Muscle of leg (tissue), 16 donors: ENCODE measurements at places on chromosomes 1 and 21.

DNA sequence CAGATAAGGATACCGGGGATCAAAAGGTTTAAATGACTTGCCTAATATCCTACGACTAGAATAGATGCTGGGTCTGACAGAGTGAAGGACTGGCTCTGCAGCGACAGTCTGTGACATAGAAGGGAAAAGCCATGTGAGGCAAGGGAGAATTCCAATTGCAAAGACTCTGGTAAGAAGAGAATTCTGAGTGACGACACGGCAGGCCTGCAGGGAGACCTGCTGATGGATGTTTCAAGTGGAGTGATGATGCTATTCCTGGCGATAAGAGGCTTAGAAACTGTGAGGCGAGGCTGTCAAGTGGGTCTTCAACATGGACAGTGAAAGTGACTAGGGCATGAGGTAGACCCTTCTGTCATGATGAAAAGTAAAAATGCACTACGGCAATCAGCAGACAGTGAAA lies 176.6 kb upstream of the PBX1 start:
- no peak for DNase-seq

- DNase-seq = no peak
Observed at GRCh38 chr1:182599339-182599738, 4.8 kb downstream of the RGS16 start.

- DNase-seq = peak; percentile 98
Observed at GRCh38 chr1:184621260-184621659, 133.4 kb downstream of the EDEM3 start.

- DNase-seq = no peak
Observed at GRCh38 chr1:167927046-167927754, 9.3 kb upstream of the DCAF6 start.

DNA sequence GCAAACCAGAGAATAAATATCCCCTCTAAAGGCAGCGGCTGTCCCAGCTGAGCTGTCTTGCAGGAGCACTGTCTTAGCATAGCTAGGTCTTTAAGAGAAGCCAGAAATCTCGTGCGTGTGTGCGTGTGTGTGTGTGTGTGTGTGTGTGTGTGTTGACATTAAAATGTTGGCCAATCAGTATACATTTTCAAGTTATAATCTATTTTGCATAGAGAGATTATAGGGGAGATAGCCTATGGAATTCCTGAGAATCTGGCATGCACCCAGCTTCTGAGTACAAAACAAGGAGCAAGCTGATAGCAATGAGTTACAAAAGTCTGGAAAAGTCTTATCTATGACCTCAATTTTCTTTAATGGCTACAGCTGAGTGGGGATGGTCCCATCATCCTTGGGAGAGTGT lies 17.7 kb downstream of the METTL13 start:
- peak; percentile 43 for DNase-seq

DNA sequence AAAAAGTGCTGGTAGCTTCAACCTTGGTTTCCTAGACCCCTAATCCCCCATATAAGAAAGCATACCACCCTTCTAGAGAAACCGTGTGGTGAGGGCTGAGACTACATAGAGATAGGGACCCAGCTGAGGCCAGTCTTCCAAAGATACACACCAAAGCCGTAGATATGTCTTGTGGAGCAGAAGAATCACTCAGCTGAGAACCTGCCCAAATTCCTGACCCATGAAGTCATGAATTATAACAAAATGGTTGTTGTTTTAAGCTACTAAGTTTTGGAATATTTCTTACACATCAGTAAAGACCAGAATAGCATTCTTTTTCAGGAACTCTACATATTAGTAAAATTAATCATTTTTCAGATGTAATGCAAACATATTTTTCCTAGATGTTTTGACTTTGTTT lies 3.3 kb upstream of the SNRPE start:
- peak; percentile 37 for DNase-seq

GRCh38 chr1:98386675-98387440 lies 274.7 kb upstream of the SNX7 start:
- no peak for DNase-seq

DNA sequence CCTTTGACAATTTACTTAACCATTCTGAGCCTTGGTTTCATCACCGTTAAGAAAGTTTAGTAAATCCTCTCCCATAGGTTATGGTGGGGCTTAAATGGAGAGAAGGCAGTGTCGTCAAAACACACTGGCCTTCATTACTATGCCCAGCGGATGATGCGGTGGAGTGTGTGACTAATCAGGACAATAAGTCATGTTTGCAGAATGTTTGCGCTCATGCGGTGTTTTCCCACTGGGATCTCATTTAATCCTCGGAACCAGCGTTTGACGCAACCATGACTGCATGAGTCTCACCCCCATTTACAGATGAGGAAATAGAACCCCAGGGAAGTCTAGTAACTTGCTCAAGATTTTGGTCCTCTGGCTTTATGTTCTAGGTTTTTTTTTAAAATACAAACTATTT lies 17.5 kb downstream of the SLC26A9 start:
- no peak for DNase-seq

- peak; percentile 85 for DNase-seq
Observed at GRCh38 chr1:111481387-111482221, 7.8 kb downstream of the C1orf162 start.

DNA sequence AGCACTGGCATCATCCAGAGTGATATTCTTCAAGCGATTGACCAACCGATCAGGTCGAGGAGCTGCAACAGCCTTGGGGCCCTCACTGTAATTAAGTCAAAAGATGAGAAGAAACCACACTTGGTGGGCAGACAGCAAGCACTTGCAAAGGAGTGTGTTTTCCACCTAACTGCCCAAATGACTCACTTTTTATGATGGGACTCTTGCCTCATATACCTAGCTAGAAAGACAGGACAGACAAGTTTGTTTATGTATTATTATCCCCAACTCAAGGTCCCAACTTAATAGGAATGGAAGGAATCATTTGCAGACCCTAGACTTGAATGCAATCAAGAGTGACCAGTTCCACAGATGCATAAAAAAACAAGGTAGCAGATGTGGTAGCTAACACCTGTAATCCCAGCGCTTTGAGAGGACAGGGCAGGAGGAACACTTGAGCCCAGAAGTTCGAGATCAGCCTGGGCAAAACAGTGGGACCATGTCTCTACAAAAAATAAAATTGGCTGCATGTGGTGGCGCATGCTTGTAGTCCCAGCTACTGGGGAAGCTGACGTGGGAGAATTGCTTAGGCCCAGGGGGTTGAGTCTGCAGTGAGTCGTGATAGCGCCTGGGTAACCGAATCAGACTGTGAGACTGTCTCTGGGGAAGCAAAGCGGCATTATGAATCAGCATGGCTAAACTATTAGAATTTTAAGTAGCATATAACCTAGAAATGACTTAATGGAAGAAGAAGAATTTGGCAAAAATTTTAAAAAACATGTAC lies 2.3 kb upstream of the NRAS start:
- DNase-seq = no peak

DNA sequence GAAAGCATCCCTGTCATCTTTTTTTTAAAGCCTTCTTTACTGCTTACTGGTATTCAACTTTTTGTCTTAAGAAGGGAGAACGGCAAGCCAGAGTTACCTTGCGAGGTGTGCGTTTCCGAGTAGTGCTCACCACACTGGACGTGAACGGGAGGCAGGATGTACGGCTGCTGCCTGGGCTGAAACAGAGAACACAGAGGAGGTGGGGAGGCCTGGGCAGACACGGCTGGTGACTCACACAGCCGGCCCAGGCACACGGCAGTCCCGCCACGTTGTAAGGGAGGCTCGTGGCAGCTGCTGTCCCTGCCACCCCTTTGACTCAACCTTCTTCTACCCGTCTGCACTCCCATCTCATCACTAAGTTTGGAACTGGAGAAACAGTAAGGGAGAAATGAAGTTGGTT lies 105.8 kb downstream of the SMYD2 start:
- DNase-seq = no peak

GRCh38 chr1:59526240-59526639 lies 229.3 kb downstream of the FGGY start:
- no peak for DNase-seq

- peak; percentile 68 for DNase-seq
Observed at GRCh38 chr1:47710329-47711071, 272.7 kb downstream of the FOXD2 start.

DNA sequence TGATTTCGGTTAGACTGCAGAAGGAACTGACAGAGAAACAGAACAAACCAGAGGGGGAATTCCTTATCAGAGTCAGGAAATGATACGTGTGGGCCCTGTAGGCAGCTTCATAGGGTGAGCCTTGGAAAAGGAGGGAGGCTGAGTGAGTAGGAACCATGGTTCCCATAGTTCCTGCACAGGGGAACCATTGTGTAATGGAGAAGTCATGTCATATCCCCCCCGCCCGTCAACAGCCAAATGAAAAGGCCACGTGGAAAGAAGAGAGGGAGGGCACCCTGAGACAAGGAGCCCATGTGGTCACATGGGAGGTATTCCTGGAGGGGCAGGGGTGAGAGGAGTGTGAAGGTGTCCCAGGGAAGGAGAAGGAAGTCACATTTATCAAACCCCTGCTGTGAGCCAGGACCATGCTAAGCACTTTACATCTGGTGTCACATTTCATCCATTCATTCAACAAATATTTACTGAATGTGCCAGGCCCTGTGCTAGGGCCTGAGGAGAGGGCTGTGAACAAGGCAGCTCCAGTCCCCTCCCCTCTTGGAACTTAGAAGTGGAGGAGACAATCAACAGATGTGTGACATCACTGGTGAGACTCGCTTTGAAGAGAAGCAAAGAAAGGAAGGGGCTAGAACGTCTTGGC lies 15.7 kb upstream of the FGR start:
- DNase-seq = peak; percentile 83

DNA sequence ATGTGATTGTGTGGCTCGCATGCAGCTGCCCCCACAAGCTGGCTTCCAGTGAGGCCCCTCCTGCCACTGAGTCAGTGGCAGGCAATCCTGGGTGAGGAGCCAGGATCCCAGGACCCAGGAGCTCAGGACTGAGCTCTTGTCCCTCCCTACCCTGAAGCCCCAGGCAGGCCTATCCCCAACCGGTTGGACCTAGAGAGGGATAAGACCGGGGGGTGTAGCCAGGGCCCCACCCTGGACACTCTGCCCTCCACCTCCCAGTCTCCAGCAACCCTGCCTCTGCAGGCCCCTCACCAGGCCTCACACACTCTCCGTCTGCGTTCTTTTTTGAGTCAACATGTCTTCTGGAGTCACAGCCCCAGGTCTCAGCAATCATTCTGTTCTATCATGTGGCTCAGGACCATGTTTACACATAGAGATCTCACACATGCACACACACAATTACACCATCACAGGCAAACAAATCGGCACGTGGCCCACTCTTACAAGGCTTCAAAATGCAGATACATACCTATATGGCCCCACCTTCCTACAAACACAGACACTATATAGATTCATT lies 2.6 kb downstream of the VSIG8 start:
- no peak for DNase-seq

GRCh38 chr1:101474039-101474665 lies 237.3 kb downstream of the S1PR1 start:
- peak; percentile 45 for DNase-seq

- no peak for DNase-seq
Observed at GRCh38 chr1:39213511-39214002, 9.1 kb downstream of the MACF1 start.

- no peak for DNase-seq
Observed at GRCh38 chr1:167631386-167631935, 1.4 kb downstream of the RCSD1 start.

DNA sequence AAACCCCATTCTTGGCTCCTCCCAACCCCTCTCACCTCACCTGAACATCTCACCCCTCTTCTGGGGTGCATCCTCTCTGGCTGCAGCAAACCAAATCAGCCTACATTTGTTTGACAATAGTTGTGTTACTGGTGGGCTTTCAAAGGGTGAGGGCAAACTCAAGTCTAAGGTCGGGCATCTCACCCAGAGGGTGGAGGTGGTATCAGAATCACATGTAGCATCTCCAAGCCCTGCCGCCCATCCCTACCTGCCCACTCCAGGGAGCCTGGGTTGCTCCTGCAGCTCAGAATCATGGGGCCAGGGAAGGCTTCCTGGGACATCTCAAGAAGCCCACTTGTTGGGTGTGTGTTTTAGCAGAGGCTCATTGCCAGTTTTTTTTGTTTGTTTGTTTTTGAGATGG lies 35.8 kb downstream of the PGBD5 start:
- no peak for DNase-seq

DNA sequence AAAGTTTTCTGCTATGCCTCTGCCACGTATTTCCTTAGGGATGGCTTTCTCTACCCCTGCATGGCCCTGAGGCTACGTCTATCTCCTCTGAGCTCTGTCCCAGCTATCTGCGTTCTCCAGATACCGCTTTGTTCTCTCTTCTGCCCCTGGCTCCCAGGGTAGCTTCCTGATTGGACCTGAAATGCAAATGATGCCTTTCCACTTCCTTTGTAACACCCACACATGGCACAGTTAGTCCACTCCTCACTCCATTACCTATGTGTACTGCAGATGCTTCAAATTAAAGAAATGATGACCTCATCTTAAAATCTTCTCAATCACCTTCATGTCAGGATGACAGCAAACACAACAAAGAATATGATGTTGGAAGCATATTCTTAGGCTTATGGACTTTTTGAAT lies 138.6 kb upstream of the POGK start:
- DNase-seq = no peak

- no peak for DNase-seq
Observed at GRCh38 chr1:189859385-189859977, 618.2 kb downstream of the BRINP3 start.

DNA sequence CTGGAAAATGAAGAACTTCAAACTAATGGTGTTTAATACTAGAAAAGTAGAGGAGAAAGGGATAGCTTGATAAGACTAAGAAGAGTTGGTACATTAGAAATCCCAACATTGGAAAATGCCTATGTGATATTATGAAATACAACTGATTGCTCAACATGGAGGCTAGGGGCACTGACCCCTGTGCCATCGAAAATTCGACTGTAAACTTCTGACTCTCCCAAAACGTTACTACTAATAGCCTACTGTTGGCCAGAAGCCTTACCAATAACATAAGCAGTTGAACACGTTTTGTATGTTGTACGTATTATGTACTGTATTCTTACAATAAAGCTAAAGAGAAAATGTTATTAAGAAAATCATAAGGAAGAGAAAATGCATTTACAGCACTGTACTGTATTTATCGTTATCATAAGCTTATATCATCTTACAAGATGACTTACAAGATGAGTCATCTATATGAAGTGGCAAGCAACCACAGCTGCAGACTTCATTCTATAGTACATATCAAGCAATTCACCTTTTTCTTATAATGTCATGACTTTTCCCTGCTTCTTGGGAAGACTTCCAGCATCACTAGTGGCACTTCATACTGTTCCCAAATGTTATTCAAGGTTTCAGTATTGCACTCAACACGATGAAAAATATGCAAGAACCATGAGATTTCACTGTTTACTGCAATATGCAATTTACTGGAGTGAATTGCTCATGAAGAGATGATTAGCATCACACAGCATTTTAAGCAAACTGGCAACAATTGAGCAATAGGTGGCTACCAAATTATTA lies 12.9 kb upstream of the CTSK start:
- DNase-seq = no peak
